Bone marrow (tissue), 2 donors: ENCODE measurements at places on chromosomes 6 and 20.

- no peak for DNase-seq
Measured at GRCh38 chr6:136470044-136470443, 80.2 kb downstream of the MAP7 start.

DNA sequence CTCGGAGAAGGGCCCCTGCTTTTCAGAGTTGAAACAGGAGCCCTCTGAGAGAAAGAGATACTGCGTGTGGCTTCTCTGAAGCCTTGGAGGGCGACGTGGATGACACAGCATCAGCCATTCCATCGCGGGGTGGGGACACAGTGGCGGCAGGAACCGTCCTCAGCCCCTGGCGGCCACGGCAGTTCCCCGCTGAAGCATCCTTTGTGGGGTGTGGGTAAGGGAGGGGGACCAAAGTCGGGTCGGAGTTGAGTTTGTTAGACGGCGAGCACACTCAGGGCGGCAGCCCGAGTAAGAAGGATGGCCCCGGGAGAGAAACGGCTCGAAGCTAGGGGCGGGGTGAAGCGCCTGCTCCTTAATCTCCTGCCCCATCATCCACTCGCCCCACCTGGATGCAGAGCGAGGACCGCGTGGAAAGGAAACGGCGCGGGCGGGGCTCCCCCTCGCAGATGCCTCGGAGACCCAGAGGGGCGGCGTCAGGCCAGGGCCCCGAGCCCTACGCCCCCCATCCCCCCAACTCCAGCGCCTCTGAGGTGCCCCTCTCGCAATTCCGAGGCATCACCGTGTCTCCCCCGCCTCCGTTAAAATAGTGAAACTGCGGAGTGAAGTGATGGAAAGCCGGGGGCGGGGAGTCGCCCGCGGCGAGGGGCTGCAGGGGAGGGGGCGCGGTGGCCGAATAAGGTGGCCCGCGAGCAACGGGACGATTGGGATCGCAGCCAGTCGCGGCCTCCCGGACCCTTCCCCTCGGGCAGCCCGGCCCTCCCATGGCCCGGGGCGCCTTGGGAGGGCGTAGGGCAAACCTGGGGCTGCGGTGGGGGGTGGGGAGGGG, 796 bp upstream of the RREB1 start:
- peak; percentile 57 for DNase-seq

DNA sequence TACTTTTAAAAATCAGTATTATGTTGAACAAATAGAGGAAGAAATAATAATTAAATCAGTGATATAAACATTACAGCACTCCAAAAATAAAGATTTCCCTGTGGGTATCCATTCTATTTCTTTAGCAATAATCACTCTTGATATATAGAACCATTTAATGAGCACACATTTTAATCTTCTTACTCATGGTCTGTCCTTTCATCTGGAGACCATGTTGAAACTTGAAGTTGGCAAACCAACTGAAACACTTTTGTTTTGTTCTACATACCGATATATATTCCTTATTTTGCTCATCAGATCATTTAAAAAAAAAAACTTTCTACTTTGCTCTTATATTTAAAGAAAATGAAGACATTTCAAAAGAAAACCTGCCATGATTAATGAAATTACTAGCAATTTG, 13.4 kb downstream of the C6orf58 start:
- DNase-seq = no peak

DNA sequence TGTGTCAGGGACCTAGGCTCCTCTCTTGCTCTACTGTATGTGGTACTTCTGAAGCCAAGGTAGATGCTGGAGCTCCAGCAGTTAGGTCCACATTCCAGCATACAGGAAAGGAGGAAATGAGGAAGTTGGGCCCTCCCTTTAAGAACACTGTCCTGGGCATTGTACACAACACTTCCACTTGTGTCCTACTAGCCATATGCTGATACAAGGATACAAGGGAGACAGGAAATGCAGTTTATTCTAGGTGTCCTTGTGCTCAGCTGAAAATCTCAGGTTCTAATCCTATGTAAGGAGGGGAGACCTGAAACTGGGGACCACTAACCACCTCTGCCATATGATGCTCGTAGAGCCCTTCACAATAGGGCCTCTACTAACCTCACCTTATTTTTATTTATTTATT, 4.2 kb downstream of the TRIB3 start:
- DNase-seq = no peak

GRCh38 chr6:114421199-114421598, 78.4 kb upstream of the HS3ST5 start:
- DNase-seq = no peak

GRCh38 chr20:25437153-25437581, 29.7 kb downstream of the GINS1 start:
- DNase-seq = no peak

GRCh38 chr6:132063738-132064137, 112.6 kb upstream of the CCN2 start:
- DNase-seq = no peak

DNA sequence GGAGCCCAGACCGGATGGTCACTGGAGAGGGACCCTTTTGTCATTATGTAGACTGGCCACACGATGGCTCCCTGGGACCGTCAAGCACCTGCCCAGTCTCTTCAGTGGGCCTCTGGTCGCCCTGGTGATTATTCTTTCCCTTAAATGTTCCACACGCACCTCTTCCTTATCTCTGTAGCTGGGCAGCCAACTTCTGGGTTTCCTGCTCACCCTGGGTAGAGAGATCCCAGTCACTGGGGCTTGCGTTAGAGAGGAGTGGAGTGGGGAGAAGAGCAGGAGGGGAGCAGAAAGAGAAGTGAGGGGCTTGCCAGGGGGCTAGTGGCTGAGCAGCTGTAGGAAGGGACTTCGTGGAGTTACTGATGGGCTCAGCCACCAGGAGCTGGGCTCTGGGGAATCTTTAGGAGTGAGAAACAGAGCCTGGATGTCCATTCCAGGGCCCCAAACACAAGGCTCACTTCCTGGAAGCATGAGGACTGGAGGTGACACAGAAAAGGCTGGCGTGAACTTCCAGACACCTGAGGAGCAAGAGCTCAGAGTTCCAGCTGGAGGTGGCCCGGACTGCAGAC, 150.1 kb downstream of the DHX35 start:
- DNase-seq = no peak

- no peak for DNase-seq
Measured at GRCh38 chr6:170212956-170213636, 77.8 kb downstream of the DLL1 start.

DNA sequence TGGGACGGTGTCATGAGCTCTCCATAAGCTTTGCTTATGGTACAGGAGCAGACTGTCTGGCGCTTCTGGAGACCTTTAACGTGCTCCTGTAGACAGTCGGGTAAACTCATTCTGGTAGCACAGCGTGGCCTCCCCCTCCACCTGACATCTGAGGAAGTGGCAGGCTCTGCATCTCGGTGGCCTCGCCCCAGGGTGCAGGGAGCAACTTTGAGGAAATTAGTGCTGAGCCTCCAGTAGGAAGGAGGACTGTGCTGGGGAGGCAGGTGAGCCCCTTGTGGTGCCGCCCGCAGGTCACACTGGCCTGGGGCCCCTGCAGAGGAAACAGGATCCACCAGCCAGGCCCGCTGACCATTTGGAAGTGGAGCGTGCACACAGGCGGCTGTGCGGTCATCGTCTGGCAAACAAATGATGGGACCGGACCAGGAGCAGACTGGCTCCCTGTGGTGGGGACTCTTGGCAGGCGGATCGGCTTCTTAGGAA, 57.9 kb downstream of the SYNJ2 start:
- no peak for DNase-seq

DNA sequence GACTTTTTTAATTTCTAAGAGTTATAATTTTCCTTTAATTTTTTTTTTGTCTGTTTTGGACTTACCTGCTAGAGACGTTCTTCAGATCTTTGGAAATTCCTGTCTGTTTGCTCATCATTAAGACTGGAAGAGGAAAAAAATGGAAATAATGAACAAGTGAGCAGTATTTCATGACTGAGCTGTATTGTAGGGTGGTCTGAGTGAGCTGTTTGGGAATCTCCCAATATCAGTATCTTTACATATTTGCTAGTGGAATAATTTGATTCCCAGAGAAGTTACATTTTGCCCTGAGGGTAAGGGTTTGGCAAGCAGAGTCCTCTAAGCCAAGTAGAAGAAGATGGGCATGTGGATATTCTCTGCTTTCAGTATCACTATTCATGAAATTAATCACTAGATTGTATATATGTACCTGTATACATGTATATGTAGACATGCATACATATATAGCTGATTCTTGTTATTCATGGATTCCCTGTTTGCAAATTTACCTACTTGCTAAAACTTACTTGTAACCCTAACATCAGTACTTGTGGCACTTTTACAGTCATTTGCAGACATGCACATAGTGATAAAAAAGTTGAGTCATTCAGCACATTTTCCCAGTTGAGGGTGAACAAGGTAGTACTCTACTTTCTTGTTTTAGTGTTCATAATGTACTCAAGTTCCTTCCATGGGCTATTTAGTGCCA, 13.5 kb downstream of the ZC2HC1B start:
- no peak for DNase-seq

- DNase-seq = no peak
Measured at GRCh38 chr20:42441864-42442331, 747.8 kb downstream of the PTPRT start.

DNA sequence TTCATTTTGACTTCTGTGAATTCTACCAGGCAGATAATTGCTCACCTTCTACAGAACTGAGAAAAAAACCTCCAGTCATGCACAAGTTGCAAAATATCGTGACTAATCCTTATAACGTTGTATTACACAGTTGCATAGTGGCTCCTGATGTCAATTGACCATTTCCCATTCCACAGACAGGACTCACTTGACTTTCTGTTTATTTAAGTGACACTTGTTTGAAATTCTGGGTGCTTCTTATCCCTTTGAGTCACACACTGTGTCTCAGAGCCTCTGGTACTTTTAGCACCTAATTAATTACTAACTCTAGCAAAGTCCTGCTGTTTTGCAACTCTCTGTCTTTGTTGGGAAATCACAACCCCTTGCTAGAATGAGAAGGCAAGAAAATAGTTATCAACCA, 16.2 kb upstream of the RSPO3 start:
- DNase-seq = no peak

- DNase-seq = no peak
Measured at GRCh38 chr6:128597004-128597403, 76.6 kb upstream of the PTPRK start.

DNA sequence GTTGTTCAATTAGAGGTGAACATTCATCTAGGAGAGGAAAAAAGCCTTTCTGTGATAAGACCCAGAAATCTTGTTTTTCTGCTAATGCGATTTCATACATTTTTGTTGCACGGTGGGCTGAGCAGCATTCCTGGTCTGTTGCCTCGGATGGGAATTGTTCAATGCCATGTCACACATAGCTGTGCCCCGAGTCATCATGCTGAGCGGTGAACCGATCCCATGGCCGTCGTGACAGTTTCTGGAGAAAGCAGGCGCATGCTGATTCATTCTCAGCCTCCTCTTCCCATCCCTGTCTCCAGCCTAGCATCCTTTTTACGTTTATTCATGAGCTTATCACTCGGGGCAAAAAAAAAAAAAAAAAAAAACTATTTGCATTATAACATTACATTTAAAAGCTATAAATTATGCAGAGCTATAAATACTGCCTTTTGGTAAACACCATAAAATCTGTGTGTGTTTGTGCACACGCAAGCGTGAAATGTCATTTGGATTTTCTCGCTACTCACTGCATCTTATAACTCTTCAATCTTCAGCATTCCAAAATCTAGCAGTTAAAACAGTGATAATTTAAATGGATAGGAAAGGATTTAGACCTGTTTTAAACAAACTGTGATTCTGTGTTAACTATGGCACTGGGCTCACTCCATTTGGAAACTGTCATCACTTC, 58.9 kb upstream of the IFNGR1 start:
- no peak for DNase-seq

- DNase-seq = no peak
Measured at GRCh38 chr6:71444222-71444621, 155.6 kb downstream of the OGFRL1 start.

GRCh38 chr6:146581968-146582367, 16.8 kb upstream of the ADGB start:
- DNase-seq = no peak

GRCh38 chr20:17625246-17626051, 55.6 kb downstream of the DSTN start:
- no peak for DNase-seq

GRCh38 chr6:99252421-99252820, 97.1 kb downstream of the FAXC start:
- no peak for DNase-seq

GRCh38 chr6:130162421-130162820, 60.3 kb downstream of the SAMD3 start:
- no peak for DNase-seq

GRCh38 chr6:29964887-29965562, 22.7 kb downstream of the HLA-A start:
- DNase-seq = peak; percentile 12

DNA sequence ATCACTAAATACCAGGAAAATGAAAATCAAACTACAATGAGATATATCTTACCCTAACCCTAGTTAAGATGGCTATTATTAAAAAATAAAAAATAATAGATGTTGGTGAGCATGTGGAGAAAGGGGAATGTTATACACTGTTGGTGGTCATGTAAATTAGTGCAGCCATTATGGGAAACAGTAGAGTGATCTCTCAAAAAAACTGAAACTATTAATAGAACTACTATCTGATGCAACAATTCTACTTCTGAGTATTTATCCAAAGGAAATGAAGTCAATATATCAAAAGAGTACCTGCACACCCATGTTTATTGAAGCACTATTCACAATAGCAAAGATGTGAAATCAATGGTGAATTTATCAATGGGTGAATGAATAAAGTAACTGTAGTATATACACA, 48.6 kb downstream of the HLA-A start:
- no peak for DNase-seq

GRCh38 chr6:24154121-24154520, 28.1 kb downstream of the NRSN1 start:
- DNase-seq = no peak

DNA sequence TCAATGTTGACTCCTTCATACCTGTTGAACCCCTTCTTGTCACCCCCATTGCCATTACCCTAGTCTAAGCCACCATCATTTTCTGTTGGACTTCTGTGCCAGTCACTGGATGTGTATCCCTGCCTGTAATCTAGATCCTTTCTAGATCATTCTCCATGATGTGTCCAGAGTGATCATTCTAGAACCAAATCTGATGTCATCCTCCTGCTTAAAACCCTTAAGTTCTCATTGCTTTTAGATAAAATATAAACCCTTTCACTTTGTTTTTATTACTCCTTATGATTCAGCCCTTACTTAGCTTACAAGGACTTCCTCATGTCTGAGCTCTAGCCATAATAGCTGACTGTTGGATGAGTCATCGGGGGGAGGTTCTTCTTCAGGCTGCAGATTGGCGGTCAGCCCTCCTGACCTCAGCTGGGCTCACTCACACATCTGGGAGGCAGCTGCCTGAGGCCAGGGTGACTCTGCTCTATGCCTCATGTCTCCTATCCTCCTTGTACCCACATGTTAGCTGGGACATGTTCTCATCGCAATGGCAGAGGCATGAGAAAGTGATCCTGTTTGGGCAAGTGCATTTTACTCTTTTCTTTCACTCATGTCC, 287.6 kb downstream of the ESR1 start:
- DNase-seq = peak; percentile 90
